Stimulated activated CD4-positive, alpha-beta T cell treated with anti-CD3 and anti-CD28 coated beads, Interleukin-2, amount 100 ng/mL, for 4 hours (primary cell): ENCODE measurements at places on chromosomes 6 and 20.

GRCh38 chr6:57226221-57226620 is 4.1 kb upstream of the RAB23 start:
- no peak for DNase-seq

DNA sequence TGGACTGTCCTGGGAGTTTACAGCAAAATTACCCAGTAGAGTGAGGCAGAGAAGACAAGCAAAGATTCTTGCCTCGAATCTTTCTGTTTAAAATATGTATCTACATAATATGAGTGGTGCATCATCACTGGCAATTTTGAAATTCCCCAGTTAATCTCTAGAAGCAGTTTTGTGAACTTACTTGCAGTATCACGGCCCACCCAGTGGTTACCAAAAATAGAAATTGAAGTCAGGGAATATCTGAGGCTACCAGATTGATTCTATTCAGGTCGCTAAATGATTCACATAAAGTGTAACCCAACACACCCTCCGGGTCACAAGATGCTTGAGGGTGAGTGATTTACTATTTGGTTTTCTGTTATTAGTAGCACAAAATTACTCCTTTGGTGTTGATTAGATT is 111.9 kb downstream of the PPP1R14C start:
- DNase-seq: no peak

GRCh38 chr6:105795913-105796517 is 290.1 kb upstream of the PRDM1 start:
- no peak for DNase-seq

GRCh38 chr20:328975-329695 is 3.8 kb downstream of the SOX12 start:
- no peak for DNase-seq

DNA sequence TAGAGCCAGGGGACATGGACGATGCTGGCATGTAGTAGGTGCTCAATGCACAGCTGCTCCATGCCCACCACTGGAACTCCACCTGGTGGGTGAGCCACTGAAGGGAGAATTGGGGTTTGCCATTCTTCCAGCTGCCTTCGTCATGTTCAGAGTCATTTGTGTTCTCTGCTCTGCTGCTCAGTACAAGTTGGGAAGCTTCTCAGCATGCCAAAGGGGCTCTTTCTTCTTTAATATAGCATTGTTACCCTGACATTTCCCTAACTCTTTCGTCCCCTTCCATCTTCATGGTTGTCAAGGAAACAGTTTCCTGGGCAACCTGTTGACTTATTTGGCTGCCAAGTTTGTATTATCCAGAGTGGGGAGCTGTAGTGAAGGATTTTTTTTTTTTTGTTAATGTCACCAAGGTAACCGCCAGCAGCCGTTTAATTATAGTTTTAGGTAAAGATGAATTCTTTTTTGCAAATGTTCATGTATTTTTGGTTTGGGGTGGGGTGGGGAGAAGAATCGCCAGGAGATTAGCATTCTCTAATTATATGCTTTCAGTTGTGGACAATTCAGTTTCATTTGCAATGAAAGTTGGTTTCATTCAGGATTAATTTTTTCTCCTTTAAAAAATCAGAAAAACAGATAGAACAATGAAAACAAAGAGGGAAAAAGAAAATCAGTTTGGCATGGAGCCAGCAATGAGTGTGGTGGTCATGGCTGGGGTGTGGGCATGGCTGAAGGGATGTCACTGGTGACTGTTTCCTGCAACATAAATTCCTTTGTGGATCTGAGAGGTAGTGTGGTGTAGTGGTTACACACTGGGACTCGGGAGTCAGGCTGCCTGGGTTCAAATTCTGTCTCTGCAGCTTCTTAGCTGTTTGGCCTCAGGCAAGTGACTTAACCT is 73.0 kb upstream of the KCNG1 start:
- DNase-seq: no peak

GRCh38 chr20:34582911-34583310 is 24.4 kb downstream of the MAP1LC3A start:
- DNase-seq: no peak

- DNase-seq: no peak
Observed at GRCh38 chr20:45341939-45342854, 6.0 kb downstream of the SDC4 start.

GRCh38 chr6:85461798-85462170 is 11.9 kb downstream of the NT5E start:
- DNase-seq: no peak

DNA sequence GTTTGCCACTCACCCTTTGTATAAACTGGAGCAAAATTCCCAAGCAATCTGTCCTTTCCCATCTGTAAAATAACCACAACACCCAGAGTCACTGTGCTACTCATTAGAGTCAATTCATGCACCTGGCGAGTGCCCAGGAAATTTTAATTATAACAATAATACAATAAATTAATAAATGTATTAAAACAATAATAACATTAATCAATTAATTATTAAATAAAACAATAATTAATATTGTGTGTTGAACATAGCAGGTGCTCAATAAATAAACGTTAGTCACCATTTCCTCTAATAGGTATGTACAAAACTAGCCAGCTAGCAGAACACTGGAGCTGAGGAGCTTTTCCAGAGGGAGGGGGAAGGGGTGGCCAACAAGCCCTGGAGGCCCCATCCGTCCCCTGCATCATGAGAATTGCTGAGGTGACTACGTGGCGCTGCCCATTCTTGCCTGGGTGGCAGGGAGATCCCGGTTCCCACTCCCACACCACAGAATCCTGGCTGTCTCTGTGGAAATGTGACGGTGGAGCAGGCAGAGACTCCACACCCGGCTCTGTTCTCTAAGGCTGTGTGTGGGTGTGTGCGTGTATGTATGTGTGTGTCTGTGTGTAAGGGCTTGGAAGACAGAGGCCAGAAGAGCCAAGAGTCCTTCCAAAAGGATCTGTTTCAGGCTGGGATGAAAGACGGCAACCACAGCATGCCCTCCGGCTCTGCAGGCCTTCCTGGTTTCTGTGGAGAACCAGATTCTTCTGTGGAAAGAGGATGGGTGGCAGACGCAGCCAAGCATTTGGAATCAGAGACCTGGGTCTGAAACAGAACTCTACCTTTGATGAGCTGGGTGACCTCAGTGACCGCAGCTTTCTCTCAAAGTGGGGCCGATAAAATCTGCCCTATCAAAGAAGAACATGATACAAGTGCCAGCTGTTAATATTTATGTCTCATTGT is 18.8 kb upstream of the EZR start:
- no peak for DNase-seq

DNA sequence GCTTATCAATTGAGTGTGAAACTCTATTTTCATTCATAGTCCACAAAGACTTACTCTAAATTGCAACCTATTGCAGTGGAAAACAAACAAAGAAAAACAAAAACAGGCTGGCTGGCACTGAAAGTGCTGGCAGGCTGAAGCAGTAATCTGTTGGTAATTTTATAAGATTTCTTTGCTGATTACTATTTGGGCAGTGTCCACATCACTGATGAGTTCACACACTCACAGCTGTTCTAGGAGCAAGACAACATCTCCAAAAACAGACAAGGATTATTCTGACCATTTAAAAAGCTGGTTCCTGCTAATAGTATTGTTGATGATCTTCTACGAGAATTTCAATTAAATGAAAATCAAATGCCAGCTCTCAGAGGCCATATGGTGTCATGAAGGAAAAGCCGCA is 26.9 kb downstream of the MARCKS start:
- DNase-seq: no peak

- no peak for DNase-seq
Observed at GRCh38 chr20:62047666-62048345, 17.9 kb downstream of the TAF4 start.

DNA sequence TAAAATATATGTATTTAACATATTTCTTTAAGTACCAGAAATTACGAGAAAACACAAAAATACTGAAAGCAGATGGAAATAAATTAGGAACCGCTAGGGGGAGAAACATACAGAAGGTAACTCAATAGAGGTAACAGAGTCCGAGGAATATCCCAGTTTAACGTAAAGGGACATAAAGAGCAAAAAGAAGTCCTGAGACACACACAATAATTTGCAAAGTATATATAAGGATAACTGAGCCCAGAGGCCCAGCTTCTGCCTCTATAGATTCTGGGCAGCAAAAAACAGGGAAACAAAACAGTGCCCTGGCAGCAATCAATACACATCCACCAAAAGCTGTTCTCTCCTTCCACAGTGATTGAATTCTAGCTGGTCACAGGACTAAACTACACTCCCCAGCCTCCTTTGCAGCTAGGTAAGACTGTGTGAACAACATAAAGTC is 15.1 kb downstream of the TBC1D32 start:
- no peak for DNase-seq
